ENCODE measurements at places on chromosomes 3 and 15.
A peak's percentile ranks its signal among the peaks of the same experiment; 100 is the strongest.

DNA sequence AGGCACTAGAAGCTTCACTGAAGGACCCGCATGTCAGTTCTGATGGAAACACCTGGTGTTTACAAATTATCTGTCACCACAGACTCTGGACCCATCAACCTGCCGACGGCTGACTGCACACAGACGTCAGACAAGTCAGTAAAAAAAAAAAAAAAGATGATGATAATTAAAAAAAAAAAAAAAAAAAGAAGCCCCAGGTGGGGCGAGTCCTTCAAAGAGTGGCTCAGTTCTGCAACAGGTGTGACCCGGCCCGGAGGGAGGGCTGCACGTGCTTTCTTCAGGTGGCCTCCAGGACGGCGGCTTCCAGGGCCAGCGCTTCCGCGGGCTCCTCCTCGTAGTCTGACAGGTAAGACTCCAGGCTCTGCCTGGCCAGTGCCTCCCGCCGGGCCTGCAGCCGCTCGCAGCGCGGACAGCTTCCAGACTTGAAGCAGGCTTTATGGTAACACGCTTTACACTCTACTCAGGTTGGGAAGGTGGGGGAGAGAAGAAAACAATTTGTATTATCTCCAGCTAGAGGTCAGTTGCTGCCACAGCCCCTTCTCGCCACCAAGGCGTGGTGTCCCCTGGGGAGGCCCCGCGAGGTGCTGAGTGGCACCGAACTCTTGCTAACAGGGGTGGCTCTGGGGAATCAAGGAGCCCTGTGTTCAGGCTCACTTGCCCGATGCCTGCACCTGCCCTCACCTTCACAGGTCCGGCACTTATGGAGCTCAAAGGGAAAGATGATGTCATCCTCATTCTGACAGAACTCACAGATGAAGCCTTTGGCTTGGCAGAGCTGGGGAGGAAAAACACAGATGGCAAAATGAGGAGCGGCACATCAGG is 61.8 kb downstream of the RUBCN start:
- no peak for DNase-seq

DNA sequence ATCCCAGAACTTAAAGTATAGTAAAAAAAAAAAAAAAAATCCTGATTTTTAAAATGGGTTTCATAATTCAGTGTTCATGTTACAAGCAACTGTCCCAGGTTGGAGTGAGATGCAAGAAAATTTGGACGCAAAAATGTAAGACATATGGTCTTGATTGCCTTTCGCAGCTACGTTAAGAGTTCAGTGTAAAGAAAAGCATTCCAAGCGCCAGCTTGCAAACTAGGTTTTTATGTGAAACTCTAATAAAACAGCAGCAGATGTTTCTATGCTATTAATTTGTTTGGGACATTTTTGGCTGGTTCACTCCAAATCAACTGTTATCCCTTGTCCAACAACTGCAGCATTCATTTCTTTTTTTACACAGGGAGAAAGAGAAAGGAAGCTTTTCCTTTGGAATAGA is 957.8 kb downstream of the ROBO1 start:
- no peak for DNase-seq

DNA sequence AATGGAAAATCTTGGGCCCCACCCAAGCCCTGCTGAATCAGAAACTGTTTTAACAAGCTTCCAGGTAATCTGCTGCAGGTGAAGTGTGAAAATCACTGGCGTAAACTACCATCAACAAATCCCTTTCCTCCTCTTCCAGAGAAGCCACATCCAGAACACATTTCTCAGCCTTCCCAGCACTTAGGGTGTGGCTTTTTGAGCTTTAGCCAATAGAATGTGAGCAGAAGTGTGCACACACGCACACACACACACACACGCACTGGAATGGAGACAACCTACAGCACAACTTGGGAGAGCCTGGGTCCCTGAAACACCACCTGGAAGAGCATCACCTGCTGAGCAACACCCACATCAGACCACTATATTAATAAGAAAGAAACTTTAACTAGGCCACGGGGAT is 98.6 kb downstream of the OSBPL10 start:
- no peak for DNase-seq

- DNase-seq, result no peak
Observed at GRCh38 chr3:155308831-155309230, 15.3 kb upstream of the STRIT1 start.

- no peak for DNase-seq
Observed at GRCh38 chr15:68526784-68527183, 52.0 kb upstream of the CORO2B start.

- peak; percentile 14 for DNase-seq
Observed at GRCh38 chr3:112333381-112334317, 693 bp downstream of the CD200 start.

- no peak for DNase-seq
Observed at GRCh38 chr3:52193065-52193464, 4.9 kb upstream of the ALAS1 start.

GRCh38 chr3:62592408-62592807 is 219.1 kb upstream of the FEZF2 start:
- no peak for DNase-seq

DNA sequence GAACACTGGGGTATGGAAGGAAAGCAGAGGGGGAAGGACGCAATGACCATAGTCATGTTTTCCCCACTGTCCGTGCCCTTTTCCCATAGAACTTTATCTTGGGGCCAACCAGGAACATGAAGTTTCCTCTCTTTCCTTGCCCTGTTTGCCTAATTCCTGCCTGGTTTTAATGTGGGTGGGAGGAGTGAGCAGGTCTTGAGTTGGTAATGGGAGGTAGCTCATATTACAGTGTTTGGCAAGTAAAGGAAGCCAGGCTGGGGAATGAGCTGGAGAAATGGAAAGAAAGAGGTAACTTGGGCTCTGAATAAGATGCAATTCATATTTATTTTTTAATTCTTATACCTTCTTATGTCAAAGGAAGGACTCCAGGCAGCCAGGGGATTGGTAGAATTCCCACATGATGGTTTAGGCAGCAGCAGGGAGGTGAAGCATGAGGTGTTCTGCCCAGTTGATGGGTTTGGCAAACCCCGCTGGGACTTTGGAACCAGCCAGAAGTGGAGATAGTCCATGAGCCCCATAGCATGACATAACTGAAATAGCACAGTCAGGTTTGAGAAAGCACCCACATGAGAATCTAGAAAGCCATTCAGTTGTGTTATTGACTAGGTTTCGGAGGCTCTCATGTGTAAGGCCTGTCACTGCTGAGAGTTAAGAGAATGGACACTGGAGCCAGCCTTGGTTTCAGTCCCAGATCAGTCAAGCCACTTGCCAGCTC is 60.0 kb downstream of the CCK start:
- no peak for DNase-seq

DNA sequence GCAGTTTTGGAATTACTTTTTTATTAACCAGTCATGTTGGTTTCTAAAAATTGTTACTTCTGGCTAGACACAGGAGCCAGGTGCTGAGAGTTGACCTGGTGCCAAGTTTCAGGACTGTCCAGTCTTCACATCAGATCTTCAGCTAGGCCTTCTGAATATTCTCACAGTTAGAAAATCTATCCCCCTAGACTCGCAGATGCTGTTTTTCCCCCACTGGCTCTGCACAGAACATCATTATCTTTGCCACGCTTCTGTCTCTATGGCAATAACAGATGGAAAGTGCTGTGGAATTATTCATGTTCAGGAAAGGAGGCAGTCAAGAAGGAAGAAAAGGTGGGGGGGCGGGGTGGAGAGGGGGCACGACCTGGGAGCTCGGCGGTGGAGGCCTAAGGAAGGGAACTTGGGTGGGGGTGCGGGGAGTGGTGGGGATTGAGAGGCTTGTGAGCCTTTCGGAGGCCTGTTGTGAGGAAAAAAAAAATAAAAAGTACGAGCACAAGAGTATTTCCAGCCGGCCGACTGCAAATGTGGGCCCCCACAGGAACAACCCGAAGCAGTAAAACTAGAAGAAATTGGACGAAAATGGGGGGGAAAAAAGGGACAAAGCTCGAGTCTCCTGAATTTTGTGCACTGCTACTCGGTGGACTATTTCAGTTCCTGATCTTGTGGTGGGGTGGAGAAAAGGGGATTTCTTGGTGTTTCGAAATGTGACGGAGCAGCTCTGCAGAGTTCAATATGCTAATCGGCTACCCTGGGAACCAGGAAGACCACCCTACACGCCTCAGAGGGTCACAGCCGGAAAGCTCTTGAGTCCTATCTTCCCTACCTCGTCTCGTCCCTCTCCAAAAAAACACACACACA is 1.5 kb upstream of the SKIL start:
- no peak for DNase-seq

DNA sequence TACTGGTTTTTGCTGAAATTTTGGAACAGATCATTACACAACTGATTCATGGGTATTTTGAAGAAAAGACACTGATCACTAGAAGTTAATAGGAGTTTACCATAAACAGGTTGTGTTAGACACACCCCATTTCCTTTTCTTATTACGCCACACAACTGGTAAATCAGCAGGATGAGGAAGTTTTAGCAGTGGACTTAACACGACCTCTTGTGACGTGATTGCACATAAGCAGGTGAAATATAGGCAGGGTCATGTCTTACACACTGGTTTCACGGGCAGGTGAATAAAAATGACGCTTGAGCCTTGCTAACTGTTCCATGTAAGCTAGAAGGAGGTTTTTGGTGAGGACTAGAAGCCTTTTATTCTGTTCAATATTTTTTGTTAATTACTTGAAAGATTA is 27.1 kb upstream of the TPRG1 start:
- DNase-seq, result no peak

DNA sequence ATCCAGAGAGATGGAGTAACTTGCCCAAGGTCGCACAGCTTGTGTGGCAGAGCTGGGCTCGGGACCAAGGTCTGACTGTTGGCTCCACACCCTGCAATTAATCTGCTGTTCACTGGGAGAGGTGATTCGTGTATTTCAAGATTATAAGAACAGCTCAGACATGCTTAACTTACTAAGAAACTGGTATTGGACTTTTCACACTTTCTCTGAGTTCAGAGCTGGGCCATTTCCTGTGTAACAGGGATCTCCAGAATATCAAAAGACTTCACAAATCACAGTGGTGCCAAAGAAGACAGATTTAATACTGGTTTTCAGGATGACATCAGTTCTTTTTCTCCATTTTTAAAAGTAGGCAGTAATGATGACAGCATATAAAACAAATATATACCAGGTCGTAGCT is 156.8 kb upstream of the UBE2E1 start:
- no peak for DNase-seq

GRCh38 chr15:82810061-82810889 is 847 bp downstream of the WHAMM start:
- no peak for DNase-seq

DNA sequence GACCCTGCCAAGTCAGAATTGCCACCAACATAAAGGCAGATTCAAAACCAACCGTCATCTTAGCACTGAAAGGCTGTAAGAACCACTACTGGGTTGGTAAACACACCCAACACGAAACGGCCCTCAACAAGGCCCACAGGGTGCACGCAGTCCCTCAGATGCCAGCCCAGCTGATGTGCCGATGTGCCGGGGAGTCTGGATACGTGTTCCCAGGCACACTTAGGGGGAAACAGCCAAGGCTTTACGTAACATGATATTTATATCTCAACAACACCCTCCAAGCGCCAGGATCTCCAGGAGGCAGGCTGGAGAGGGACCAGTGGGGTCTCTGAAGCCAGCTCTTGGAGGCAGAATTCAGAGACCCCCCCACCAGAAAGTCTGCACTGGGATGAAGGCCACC is 14.2 kb downstream of the POC1A start:
- no peak for DNase-seq

- DNase-seq, result no peak
Observed at GRCh38 chr3:69784954-69785514, 45.8 kb downstream of the MITF start.

- no peak for DNase-seq
Observed at GRCh38 chr3:40550167-40550566, 25.4 kb downstream of the ZNF621 start.

DNA sequence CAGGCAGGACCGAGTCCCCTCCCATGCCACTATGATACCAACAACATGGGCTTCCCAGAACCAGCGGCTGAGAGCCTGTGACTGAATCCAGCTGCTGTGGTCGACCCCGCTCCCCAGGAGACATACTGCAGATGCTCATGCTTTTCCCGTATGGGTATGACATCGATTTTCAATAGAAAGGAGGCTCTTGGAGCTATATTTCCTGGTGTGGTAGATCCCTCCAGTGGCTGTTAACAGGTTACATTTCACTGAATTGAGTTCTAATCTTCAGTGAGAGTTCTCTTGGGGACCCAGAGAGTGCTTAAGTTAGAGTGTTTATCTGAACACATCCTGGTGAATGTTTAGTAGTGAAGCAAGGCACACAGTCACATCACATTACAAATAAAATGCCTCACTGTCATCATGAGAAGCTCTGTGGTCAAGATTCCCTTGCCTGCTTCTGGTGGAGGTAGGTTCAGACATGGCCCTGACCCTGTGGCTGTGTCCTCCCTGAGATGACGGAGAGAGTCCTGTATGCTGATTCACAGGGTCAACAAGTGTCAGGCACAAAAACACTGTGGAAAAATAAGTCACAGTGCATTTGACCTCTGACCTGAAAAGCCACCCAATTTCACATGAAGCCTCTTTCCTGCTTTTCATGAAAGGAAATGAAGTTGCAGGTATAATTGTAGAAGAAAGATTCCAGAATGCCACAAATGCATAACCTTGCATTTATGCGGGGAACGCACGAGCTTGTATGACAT is 110.9 kb downstream of the GABRG3 start:
- DNase-seq, result no peak

DNA sequence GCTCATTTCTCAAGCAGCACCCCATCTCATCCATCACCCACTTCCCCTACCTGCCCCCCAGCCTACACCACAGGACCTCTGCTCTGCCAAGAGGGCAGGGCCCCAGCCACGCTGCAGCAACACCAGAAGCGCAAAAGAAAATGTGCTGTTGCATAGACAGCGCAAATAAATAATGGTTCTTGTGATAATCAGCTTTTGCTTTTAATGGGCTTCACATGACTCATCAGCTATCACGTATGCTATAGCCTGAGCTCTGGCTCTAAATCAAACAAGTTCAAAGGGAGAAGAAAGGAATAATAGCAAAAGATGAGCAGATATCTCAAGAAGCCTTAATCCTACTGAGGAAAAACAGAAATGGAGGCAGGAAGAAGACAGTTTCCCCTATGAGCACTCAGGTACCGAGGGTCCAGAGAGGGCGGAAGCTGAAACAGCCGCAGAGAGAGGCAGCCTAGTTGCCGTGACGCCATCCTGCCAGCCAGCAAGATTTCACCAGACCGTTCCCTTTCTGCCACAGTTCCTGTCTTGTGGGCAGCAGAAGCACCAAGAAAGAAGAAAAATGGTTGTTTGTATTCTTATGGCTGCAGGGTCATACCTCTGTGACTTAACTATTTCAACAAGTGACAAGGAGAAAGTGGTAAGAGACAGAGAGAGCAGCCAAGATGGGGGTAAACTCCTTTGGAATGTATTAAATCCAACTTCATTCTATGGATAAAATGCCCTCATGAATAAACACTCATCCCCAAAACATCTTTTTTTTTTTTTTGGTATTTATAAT is 22.0 kb downstream of the RAB27A start:
- DNase-seq, result no peak

- no peak for DNase-seq
Observed at GRCh38 chr3:39138804-39139415, 14.5 kb downstream of the CSRNP1 start.

GRCh38 chr15:91116113-91117067 is 16.3 kb downstream of the SV2B start:
- no peak for DNase-seq
